ENCODE measurements at places on chromosomes 7 and 10.

- H3K36me3 ChIP-seq, result no peaks in the 10 kb centered on the region
- DNase-seq, result no peak
- no peaks in the 10 kb centered on the region for H3K27me3 ChIP-seq
- H3K4me1 ChIP-seq, result no peaks in the 10 kb centered on the region
Observed at GRCh38 chr10:130555411-130555750, 419.2 kb downstream of the GLRX3 start.

GRCh38 chr10:34013235-34013634, 678.8 kb upstream of the NRP1 start:
- no peak overlapping the region for H3K27ac ChIP-seq
- no peaks in the 10 kb centered on the region for H3K36me3 ChIP-seq
- DNase-seq, result no peak

GRCh38 chr7:80357530-80357929, 154.3 kb downstream of the GNAT3 start:
- no peaks in the 10 kb centered on the region for H3K27me3 ChIP-seq
- no peak overlapping the region for H3K27ac ChIP-seq
- no peaks in the 10 kb centered on the region for H3K4me1 ChIP-seq
- H3K36me3 ChIP-seq, result 0 out of 2 replicates have a peak, but pooled peaks cover 4% of the 10 kb centered on the region
- DNase-seq, result no peak

DNA sequence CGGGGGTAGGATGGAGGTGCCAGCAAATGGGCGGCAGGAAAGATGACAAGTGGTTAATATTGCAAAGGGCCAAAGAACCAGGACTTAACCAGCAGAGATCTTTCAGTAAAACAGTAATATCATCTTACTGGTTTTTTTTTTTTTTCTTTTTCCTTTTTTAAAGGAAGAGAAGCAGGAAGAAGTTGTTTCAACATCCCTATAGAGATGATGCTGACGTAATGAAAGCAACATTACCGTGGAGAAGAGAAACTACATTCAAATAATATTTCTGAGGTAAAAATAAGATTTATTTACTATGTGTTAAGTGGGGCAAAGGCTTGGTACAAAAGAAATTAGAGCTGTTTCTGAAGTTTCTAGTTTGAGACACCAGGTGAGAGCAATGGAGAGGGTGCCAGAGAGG, 11.0 kb downstream of the MINDY3 start:
- no peak overlapping the region for H3K27ac ChIP-seq
- no peak for DNase-seq
- no peaks in the 10 kb centered on the region for H3K27me3 ChIP-seq
- no peak overlapping the region for H3K4me3 ChIP-seq
- no peaks in the 10 kb centered on the region for H3K4me1 ChIP-seq

DNA sequence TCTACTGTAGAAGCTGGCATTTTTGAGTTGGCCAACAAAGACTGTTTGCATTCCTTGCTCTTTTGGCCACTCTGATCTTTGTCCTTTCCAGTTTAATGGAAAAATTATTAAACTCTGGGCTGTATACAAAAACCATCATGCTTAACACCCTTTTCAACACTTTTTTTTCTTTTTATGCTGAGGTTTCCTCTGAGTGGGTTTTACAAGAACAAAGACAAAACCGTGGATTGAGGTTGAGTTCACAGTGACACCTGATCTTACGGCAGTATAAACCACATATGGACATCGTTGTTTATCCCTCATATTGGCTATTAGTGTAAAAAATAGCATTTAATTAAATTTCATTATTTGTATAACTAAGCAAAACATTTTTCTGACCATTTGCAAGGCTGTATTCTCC, 21.8 kb downstream of the MGAM start:
- no peak for DNase-seq
- no peaks in the 10 kb centered on the region for H3K27me3 ChIP-seq
- no peak overlapping the region for H3K27ac ChIP-seq
- no peaks in the 10 kb centered on the region for H3K4me1 ChIP-seq
- no peak overlapping the region for H3K4me3 ChIP-seq

DNA sequence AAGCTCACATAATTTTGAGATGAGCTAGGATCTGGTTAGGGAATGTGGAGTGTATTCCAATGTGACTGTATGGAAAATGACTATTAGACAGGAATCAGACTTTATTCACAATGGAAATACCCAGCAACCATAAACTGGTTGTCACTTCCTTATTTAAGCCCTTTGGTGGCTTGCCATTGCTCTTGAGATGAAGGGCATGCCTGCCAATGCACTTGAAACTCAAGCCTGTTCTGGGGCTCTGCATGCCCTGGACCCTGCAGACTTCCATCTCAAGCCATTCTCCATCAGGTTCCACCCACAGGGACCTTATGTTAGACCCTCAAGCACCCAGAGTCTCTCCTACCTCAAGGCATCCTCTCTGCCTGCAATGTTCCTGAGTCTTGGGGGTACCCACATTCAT, 145.5 kb downstream of the MPP7 start:
- H3K4me3 ChIP-seq, result no peak overlapping the region
- no peaks in the 10 kb centered on the region for H3K27me3 ChIP-seq
- no peak for DNase-seq
- no peaks in the 10 kb centered on the region for H3K36me3 ChIP-seq
- peaks cover 4% of the 10 kb centered on the region for H3K4me1 ChIP-seq

DNA sequence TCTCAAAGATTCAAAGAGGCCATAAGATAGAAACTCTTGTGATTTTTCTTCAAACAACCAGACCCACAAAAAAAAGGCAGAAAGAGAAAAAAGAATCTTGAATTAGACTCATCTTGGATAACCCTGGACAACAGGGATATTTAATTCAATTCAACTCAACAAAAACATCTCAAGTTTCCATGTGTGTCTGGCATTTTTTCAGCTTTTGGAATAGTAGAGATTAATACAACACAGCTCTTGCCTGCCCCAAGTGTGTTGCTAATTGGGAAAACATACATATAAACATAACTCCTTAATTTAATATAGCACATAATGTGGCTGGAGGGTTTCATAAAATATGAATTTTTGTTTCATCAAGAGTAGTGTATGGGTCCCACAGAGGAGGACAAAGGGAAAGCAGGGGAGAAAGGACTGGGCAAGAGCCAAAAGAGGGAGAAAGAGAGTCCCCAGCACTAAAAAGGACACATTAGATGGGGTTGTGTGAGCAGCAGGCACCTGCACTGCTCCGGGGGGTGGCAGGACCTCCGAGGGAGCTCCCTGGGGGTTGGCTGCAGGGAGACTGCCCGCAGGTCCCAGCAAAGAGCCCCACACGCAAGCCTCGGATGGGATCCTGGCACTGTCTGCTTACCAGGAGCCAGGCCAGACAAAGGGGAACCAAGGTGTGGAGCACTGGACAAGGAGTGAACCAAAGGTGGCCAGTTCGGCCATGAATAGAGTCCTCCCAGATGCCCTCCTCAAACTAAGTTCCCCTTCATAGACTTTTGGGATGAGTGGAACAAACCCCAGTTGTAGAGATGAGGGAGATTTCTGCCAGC, 65.6 kb upstream of the TMEM72 start:
- H3K27ac ChIP-seq, result no peak overlapping the region
- H3K4me1 ChIP-seq, result no peaks in the 10 kb centered on the region
- DNase-seq, result no peak
- H3K4me3 ChIP-seq, result no peak overlapping the region

- no peak for DNase-seq
- H3K27ac ChIP-seq, result no peak overlapping the region
- H3K36me3 ChIP-seq, result no peaks in the 10 kb centered on the region
- H3K4me1 ChIP-seq, result no peaks in the 10 kb centered on the region
Observed at GRCh38 chr7:147809786-147810185, 780.8 kb upstream of the C7orf33 start.

DNA sequence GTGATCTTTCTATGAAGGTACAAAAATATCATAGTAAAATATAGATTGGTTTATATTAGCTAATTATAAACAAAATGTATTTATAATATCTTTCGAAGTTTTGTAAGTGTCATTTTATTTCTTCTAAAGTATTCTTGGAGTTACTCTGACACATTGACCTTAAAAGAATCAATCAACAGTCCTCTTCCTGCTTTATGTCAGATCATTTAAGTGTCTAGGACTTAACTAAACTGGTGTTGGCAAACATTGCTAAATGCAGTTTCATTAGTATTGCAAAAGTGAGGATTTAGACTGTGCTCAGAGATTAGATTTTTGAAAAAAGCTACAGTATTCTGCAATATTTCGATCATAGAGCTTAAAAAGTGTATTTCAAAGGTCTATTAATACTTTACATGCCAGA, 10.3 kb downstream of the GLCCI1 start:
- no peaks in the 10 kb centered on the region for H3K4me1 ChIP-seq
- no peak for DNase-seq
- H3K27me3 ChIP-seq, result no peaks in the 10 kb centered on the region
- no peak overlapping the region for H3K27ac ChIP-seq
- H3K36me3 ChIP-seq, result no peaks in the 10 kb centered on the region

DNA sequence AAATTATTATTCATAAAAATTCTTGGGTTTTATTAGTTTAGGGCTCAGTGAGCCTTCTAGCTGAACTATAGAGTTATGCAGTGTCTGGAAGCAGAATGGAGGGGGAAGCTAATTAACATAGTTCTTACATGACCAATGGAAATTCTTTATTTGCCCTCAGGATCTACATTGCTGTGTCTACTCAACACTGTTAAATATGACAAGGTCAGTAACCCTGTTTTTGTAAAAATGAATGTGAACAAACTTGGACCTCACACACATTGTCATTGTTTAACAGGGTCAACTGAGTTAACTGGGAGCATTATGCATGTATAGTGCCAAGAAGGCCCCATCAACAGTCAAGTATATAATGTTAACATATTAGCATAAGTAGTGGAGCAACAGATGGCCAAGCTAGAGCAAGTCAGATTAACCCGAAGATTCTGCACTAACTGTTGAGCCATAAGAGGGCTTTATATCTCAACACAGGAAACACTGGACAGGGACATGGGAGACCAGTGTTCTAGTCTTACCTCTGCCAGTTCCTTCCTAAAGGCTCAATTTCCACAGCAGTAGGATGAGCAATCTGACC, 122.5 kb upstream of the SEM1 start:
- no peaks in the 10 kb centered on the region for H3K4me1 ChIP-seq
- no peak overlapping the region for H3K4me3 ChIP-seq
- H3K27ac ChIP-seq, result no peak overlapping the region
- peaks cover 24% of the 10 kb centered on the region for H3K27me3 ChIP-seq

- no peaks in the 10 kb centered on the region for H3K27me3 ChIP-seq
- no peak overlapping the region for H3K4me3 ChIP-seq
- H3K4me1 ChIP-seq, result no peaks in the 10 kb centered on the region
- no peak overlapping the region for H3K27ac ChIP-seq
Observed at GRCh38 chr10:31262672-31263071, 56.3 kb upstream of the ZEB1 start.

- no peak overlapping the region for H3K4me3 ChIP-seq
- no peaks in the 10 kb centered on the region for H3K4me1 ChIP-seq
- no peak for DNase-seq
- no peak overlapping the region for H3K27ac ChIP-seq
Observed at GRCh38 chr7:4665661-4666060, 16.4 kb upstream of the FOXK1 start.

All from HCT116 (cell line).